ENCODE measurements at places on chromosomes 13 and 19. TPM values are rescaled to one million over a fixed set of nuclear protein-coding genes. Genes with fewer than 3 reads are reported as not detected.

Gene FXYD7
- total RNA-seq = 0.39 TPM

Gene MFSD12
- 48.0 TPM for total RNA-seq

Gene ZNF28
- total RNA-seq = 16.9 TPM

Gene MADCAM1
- 0.34 TPM for total RNA-seq

Gene TDRD12
- total RNA-seq = not detected

Gene PRTN3
- not detected for total RNA-seq
